Brain (organoid and tissue), 16 donors: ENCODE measurements at places on chromosomes 3 and 15.

- no peak for DNase-seq
Observed at GRCh38 chr3:155934230-155934629, 63.8 kb downstream of the GMPS start.

- DNase-seq: no peak
Observed at GRCh38 chr3:150391161-150391560, 16.9 kb upstream of the TSC22D2 start.

DNA sequence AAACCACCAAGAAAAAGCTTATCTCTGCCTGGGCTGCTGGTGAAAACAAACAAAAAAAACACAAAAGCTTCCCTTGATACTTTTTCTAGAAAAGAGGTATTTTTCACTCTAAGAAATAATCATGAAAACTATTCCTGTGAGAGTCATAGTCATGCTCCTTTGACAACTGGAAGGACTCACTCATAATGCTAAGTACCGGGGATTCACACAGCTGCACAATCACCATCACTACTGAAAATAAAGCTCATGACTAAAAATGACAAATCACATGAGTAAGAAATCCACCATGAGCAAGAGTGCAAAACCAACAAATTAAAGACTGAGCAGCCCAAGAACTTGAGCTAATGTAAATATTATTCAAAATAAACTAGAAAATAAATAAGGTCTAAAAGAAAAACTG, 10.6 kb upstream of the POU1F1 start:
- DNase-seq: no peak

GRCh38 chr15:47908950-47909670, 191.8 kb downstream of the SEMA6D start:
- DNase-seq: no peak

- no peak for DNase-seq
Observed at GRCh38 chr15:99118801-99119546, 14.1 kb downstream of the SYNM start.

DNA sequence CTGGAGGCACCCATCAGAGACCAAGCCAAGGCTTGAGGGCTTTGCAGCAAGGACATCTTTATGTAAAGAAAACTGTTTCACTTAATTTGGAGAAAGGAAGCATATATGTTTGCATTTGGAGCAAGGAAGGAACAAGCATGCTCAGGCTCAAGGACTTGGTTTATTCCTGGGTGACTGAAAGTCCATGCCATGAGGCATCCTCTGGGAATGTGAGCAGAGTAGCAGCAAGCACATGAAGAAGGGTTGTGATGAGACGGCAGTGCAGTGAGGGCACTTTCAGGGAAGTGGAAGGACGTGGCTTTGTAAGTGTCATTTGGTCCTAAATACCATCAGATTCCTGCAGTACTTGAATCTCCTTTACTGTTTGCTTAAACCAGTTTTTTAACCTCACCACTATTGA, 26.8 kb downstream of the POLG start:
- no peak for DNase-seq

- DNase-seq: peak; percentile 55
Observed at GRCh38 chr3:134494495-134494894, 8.6 kb downstream of the CEP63 start.

DNA sequence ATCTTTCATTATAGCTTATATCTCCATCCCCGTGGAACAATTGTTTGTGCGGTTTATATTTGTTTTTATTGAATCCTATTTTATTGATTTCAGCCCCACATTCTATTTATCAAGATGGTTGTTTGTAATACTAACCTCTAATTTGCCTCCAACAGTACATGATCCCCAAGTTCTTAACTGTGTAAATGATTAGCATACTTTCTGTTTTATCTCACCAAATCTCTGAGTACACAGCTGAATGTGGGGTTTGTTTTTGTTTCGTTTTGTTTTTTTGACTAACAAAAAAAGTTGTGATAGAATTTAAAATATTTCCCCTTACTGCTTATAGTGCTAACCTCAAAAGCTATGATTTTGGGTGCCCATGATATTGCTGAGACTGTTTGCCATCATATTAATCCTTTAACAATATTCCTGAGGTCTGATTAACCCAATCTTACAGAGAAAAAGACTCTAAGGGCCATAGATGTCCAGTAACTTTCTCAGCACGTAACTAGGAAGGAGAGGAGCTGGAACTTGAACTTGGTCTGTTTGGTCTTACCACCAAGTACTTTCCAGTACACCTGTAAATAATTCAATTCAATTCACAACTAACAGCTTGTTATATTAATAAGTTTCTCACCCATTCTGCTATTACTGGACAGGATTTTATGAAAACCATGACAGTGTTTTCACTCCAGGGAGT, 789.8 kb downstream of the TUSC7 start:
- no peak for DNase-seq
